ENCODE measurements at places on chromosomes 16 and 17.

GRCh38 chr16:68355447-68356248, 44.8 kb downstream of the PRMT7 start:
- DNase-seq = no peak

GRCh38 chr17:65559461-65559803, 2.0 kb downstream of the AXIN2 start:
- no peak for DNase-seq

GRCh38 chr17:35486920-35487732, 38.6 kb upstream of the SLFN13 start:
- DNase-seq = peak; percentile 76

GRCh38 chr17:7523033-7523432, 25.8 kb upstream of the TNFSF12 start:
- peak; percentile 45 for DNase-seq

DNA sequence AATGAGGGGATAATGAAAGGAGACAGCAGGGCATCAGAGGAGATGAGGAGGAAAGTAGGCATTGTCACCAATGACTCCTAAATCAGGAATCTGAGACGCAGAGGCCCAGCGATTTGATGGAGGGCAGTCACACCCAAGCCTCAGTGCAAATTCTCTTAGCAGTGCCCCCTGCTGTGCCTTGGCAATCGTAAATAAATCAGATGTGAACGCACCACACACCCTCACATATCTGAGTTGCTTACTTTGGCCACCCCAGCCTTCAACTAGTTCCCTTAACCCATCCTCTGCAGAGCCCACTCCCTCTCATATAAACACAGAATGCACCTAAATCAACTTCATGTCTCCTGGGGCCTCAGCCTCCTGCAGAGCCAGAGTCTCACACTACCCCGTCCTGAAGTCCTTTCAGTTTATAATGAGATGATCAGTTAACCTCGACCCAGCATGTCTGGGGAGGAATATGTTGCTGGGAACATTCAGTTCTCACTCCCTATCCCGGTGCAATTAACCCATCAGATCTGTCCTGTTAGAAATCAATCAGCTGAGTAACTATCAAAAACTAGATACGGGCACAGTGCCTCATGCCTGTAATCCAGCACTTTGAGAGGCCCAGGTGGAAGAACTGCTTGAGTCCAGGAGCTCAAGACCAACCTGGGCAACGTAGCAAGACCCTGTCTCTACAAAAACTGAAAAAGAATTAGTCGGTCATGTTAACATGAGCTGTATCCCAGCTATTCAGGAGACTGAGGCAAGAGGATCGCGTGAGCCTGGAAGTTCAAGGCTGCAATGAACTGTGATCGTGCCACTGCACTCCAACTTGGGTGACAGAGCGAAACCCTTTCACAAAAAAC, 78.4 kb downstream of the SLC39A11 start:
- no peak for DNase-seq

- DNase-seq = no peak
These were observed 9.6 kb upstream of the AKAP10 start for GRCh38 chr17:19986941-19987861.

DNA sequence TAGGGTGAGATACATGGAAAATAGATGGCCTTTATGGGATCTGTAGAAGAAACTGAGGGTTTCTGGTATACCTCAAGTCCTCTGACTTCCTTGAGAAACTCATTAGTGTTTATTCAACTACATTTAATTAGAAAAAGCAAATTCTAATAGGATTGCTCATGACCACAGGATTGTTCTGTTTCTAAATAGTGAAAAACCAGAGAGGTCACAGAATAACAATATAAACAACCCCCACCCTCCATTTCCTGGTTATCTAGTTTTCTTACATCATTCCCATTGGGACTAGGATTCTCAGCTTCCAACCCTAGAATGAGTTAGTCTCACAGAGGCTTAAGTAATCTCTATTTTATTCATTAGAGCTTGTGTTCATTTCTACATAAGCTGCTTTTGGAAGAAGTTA, 30.0 kb downstream of the SF3B3 start:
- no peak for DNase-seq

DNA sequence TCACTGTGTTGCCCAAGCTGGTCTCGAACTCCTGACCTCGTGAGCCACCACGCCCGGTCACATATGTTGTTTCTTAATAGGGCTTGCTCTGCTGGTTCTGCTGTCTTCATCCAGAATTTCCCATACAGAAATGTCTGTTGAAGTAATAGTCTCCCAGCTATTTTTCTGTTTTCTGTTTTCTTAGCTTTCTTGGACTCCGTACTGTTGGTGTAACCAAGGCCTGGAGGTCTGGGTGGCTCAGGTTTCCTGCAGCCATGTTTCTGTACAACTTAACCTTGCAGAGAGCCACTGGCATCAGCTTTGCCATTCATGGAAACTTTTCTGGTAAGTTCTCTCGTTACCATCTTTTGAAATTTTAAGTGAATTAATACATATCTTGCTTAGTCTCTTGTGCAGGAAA, 2.8 kb downstream of the SF3B3 start:
- no peak for DNase-seq

DNA sequence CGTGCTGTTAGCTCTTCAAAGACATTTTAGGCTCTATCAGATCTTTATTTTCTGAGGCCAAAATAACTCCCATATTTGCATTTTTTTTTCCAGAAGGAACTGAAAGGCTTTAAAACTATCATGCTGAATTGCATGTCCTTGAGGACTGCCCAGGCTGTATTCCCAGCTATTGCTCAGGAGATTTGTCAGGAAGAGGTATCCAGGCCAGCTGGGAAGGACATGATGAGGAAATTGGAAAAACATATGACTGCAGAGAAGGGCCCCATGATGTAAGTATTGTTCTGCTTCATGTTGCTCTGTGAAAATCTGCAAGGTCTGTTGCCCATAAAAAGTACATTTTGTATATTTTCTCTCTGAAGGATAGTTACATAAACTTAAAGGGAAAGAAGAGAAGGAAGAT, 5.7 kb downstream of the CDC6 start:
- DNase-seq = no peak

GRCh38 chr16:83205896-83206295, 579.1 kb downstream of the CDH13 start:
- DNase-seq = no peak

DNA sequence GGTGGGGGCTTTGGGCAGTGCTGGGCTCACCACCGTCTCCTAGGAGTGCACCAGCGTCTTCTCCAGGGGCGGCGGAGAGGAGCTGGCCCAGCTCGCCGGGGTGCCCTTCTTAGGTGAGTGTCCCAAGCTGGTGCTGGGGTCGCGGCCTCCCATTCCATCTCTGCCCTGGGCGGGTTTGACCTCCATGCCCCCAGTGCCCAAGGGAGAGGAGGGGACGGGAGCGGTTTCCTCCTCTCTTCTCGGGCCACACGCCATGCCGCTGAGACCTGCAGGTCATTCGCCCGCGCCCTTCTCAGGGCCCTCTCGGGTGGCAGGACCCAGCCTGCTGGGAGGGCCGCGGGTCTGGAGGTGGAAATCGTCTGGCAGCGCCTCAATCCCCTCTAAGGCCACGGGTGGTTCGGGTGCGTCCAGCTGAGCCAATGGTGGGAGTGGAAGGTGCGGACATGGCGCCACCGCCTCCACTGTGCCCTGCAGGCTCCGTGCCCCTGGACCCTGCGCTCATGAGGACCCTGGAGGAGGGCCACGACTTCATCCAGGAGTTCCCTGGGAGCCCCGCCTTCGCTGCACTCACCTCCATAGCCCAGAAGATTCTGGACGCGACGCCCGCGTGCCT, 5.3 kb downstream of the IGFALS start:
- DNase-seq = no peak

- DNase-seq = no peak
These were observed 15.5 kb downstream of the NFAT5 start for GRCh38 chr16:69581297-69581696.

DNA sequence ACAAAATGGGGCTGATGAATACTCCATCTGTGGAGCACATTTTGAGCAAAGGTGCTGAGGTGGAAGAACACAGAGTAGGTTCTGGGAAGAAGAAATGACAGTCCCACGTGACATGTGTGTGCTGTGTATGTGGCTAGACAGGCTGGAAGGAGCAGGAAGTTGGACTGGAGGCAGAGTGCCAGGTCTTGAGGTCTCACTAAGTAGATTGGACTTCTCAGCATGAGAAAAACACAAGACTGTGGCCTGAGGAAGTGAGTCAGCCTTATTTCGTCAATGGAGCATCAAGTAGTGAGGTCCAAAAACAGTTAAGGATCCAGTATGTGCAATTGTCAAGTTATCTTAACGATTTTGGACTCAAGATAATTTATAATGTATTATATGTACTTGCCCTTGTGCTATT, 736.5 kb downstream of the KCNJ2 start:
- DNase-seq = no peak

DNA sequence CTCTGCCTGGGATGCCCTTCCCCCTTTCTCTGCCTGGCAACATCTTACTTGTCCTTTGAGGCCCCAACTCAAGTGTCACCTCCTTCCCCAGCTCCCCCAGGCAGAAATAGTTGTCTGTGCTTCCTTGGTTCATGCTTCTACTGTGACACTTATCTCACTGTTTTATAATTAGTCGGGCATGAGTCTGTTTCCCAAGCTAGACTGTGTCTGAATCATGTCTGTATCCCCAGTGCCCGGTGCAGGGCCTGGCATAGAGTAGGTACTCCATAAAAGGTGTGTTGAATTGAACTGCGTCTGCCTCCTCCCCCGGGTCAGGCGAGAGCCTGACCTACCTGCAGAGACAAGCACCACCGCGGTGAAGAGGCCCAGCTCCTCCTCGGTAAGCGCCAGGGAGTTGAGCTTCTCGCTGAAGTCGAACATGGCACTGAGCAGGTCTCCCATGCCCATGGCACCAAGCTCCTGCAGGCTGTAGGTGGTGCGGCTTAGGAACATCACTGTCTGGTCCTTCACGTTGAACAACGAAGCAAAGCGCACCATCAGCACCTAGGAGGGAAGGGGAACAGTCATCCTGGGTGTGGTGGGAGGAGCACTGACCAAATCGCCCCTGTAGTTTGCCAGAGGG, 6.7 kb downstream of the NR1D1 start:
- no peak for DNase-seq

DNA sequence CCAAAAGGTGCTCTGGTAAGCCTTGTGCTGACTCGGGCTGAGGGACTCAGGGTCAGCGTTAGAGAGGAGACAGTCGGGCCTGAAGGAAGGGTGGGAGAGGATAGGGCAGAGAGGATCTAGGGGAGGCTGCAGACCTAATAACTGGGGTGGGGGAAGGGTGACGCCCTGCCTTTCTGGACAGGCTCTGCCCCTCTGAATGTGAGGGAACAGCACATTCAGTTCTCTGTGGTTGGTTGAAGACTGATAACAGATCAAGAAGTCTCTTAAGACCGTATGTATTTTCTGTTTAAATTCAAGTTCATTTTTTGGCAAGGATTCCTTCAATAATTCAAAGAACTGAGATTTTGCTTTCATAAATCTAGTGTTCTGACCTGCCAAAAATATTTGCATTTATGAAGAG, 56.2 kb upstream of the TEKT3 start:
- no peak for DNase-seq

DNA sequence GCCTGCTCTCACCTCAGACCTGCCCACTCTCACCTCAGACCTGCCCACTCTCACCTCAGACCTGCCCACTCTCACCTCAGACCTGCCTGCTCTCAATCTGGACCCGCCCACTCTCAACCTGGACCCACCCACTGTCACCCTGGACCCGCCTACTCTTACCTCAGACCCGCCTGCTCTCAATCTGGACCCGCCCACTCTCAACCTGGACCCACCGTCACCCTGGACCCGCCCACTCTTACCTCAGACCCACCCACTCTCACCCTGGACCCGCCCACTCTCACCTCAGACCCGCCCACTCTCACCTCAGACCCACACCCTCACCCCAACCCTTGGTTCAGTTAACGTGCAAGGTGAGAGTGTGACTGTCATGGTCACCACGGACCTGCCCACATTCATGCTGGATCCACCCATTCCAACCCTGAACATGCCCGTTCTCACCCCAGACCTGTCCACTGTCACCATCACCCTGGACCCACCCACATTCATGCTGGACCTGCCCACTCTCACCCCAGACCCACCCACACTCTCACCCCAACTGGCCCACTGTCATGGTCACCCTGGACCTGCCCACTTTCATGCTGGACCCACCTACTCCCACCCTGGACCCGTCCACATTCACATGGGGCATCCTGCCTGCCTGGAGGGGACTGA, 31.2 kb upstream of the ENPP7 start:
- no peak for DNase-seq

- DNase-seq = no peak
These were observed 13.3 kb downstream of the MIS12 start for GRCh38 chr17:5499476-5500231.

- DNase-seq = no peak
These were observed 42.4 kb upstream of the IL21R start for GRCh38 chr16:27359615-27360014.

DNA sequence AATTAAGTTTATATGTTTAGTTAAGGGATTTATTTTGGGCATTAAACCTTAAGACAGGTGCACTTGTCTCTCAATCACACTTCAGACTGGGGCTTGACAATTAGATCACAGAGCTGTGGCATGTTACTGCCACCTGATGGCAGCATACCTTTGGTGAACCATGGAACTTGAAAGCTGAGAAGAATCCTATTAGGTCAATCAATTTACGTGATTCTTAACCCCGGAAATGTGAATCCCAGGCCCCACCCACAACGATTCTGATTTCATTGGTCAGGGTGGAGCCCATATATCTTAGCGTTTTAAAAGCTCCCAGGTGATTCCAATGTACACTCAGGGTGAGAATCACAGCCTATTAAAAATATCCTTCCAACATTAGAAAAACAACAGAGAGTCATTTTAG, 91.0 kb downstream of the GSG1L start:
- DNase-seq = no peak

DNA sequence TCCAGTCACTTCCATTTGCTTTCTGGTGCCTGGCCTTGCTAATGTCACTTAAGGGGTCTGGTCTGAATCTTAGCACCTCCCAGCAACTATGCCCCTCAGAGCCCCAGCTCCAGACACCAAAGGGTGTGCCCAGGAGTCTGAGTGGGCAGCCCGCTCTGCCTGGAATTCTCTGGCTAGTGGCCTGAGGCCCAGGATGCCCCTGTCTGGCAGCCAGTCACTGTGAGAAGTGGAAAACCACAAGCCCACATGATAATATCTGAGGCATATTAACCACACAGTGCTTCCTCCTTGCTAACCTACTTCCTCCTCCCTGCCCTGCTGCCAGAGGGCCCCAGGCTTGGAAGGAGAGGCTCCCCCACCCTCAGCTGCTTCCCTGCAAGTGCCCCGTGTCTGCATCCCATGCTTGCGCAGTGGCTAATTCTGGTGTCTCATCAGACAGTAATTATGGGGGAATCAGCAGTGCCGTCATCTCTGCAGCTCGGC, 14.0 kb downstream of the SRCIN1 start:
- DNase-seq = no peak

DNA sequence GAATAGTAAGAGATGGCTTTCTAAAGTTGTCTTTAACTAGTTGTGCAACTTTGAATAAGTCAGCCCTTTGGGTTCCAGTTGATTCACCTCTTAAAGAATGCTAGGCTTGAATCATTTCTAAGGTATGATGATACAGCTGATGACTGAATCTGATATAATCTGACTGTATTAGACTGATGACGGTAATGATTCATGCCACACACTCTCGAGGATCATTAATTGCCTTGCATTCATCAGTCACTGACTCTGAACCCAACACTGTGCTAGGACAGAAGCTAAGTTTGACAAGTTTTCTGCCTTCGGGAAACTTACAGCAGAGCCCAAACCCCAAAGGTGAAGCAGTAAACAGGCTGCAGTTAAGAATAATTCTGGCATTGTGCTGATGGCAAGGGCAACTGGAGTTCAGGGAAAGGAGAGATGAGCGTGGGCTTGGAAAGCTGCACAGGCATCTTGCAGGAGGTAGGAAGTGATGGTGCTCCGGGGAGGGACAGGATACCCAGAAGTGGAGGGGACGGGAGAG, 25.8 kb downstream of the ASIC2 start:
- no peak for DNase-seq

All from T-helper 1 cell (primary cell).